T-helper 2 cell (primary cell): ENCODE measurements at places on chromosomes 7 and 10.

DNA sequence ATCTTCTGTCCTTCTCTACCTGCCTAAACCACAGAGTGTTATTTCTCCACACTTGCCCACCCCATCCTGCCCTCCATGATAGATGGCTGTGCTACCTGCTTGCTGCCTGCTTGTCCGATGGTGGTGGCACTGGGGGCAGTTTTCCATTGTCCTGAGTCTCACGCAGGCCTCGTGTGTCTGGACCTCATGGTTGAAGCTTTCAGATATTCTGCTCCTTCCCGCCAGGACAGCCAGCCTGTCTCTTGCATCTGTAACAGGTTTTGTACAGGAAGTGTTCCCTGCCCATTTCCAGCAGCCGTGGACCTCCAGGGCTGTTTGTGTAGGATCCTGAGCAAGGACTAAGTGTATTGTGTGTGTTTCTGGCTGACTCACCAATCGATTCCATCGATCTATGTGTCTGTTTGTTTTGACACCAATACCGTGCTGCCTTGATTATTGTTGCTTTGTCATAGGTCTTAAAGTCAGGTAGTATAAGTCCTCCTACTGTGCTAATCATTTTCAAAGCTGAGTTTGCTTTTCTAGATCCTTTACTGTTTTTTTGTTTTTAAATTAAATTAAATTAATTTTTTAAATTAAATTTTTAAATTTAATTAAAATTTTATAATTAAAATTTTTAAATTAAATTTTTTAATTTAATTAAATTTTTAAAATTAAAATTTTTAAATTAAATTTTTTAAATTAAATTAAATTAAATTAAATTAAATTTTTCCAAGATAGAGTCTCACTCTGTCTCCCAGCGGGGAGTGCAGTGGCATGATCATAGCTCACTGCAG lies 8.5 kb downstream of the IL15RA start:
- no peak for DNase-seq

DNA sequence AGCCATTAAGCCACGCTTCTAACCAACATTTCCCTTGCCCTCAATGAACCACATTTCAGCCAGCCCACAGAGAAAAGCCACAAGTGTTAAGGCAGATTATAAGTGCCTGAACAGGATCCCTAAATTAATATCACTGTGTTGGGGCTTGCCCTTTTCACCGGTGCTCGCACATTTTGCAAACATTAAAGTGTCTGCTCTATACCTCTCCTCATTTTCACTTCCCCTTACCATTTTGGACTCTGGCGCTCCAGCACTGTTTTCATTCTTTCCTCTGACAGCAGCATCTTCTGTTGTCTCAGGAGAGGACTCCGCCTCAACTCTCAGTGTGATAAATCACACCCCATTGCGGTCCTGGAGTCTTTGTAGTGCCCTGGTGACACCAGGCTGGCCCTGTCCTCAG lies 274.2 kb downstream of the BAMBI start:
- DNase-seq = no peak

- no peak for DNase-seq
Measured at GRCh38 chr10:56466005-56466404, 104.9 kb upstream of the ZWINT start.

GRCh38 chr10:62690703-62691102 lies 113.8 kb upstream of the ADO start:
- DNase-seq = no peak

DNA sequence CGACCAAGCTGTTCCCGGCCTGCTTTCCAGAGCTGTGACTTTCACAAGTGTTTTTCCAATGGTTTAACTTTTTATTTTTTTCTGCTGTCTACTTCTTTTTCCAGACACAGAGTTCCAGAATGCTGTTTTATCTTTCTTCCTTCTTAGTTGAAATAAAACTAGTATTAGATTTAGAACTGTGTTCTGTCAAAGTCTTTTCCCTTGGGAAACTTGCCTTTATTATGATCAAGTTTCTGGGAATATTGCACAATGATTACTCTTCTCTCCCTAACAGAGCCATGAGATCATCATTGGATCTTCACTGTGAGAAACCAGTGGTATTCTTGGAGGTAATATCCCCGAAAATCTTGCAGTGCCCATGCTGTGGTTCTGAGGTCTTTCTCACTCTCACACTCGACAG lies 104.9 kb upstream of the KCND2 start:
- no peak for DNase-seq

GRCh38 chr10:33249137-33249536 lies 85.3 kb downstream of the NRP1 start:
- DNase-seq = no peak

DNA sequence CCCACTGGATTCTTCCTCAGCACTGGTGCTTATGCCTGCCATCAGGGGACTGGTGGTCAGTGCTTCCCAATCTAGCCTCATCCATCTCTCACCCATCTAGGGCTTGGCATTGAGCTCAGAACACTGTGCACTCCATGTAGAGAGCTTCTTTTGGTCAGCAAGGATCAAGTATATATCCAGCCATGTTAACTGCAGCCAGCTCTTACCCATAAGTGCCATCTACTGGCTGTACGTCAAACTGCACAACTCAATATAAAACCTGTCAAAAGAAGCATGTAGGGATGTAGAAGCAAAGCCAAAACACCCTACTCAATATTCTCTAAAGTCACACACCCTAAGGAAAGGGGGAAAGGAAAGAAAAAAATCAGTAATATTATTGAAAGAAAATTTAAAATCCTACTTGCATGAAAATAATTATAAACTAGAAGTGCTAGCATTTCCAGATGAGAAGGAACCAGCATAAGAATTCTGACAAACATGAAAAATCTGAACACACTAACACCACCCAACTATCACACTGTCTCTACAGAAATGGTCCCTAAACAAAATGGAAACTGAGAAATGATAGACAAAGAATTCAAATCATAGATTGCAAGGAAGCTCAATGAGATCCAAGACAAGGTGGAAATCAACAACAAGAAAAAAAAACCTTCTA lies 531.1 kb upstream of the STEAP1 start:
- DNase-seq = no peak
